HS-5 (cell line): ENCODE measurements at places on chromosomes 2 and 18.

DNA sequence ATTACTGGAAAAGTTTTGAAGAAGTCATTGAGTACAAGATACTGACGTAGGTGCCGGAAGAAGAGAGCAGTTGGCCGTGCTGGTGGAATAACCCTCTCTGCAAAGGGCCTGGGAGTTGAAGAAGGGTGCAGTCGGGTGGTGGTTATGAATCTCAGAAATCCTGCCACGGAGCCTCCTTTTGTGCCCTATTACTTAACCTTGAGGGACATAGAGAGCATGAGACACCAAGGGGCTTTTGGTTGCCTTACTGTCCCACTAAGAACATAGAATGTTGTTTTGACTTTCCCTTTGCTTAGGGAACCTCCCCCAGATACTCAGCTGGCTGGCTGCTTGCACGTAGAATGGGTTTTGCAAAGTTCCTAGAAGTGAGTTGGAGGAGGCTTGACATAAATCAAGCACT lies 1.3 kb upstream of the CD28 start:
- no peak for DNase-seq

DNA sequence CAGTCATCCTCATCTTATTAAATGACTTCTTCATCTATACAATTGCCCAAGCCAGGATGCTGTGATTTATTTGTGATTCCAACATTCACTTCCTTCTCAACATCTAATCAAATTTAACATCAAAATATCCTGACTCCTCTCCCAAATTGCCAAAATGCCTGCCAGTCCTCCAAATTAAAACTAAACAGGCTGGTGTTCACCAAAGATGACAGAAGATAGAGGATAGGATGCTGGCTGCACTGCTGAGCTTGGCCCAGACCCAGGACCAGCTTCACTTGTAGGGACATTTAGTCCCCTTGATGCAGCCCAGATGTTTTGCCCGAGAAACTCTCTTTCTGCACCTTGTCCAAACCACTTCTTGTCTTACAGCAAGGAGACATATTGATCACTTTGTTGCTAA lies 540.0 kb upstream of the CNTNAP5 start:
- no peak for DNase-seq

GRCh38 chr2:38381381-38382143 lies 4.5 kb upstream of the ATL2 start:
- DNase-seq: no peak

- no peak for DNase-seq
These were observed 95.5 kb downstream of the ARL4C start for GRCh38 chr2:234401426-234401825.

- DNase-seq: no peak
These were observed 11.7 kb upstream of the SERPINB5 start for GRCh38 chr18:63465059-63465458.

DNA sequence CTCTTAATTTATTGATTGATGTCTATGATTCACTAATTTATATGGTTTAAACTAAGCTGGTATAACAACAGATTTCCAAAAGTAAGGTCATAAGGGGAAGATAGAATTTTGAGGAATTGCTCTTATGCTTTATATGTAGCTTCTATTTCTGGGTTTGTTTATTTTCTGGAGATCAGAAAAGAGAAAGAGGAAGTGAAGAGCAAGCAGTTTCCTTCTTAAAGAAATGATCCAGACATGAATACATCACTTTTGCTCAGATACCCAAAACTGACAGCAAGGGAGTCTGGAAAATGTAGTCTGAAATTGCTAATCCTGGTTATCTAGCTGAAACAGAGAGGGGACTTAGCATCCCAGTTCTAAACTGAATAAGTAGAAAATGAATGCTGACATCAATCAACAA lies 912.5 kb upstream of the CRIM1 start:
- DNase-seq: no peak

DNA sequence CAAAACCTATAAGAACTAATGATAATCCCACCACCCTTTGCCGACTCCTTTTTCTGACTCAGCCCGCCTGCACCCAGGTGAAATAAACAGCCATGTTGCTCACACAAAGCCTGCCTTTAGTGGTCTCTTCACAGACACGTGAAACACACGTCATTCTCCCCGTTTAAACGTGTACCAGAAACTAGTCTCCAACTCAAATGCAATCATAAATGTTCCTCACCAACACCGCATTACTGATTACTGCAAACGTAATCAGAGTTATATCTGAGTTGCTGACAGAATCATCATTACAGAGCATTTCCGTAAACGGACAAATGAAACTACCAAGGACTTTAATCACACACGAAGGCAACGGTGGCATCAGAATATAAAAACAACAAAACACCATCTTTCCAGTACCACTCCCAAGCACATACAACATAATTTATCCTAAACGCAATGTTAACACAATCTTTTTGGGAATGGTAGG lies 1.9 kb downstream of the CLK1 start:
- peak; percentile 56 for DNase-seq

DNA sequence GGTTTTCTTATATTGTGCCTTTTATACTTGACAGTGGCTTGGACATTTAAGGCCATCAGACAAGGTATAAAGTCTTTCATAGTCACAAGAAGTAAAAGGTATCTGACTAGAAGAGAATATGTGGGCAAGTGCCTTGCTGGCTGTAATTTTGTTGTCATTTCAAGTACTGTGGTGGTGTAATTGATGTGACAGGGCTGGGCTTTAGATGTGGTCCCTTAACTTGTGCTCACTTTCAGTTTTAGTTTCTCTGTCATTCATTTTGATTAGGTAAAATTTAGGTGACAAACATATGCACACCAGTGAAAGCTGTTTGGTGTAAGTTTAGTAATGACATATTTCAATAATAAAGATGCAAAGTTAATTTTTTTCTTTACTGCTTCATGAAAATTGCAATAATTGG lies 31.2 kb upstream of the TBR1 start:
- no peak for DNase-seq

- DNase-seq: no peak
These were observed 18.9 kb downstream of the CTIF start for GRCh38 chr18:48557640-48558174.

DNA sequence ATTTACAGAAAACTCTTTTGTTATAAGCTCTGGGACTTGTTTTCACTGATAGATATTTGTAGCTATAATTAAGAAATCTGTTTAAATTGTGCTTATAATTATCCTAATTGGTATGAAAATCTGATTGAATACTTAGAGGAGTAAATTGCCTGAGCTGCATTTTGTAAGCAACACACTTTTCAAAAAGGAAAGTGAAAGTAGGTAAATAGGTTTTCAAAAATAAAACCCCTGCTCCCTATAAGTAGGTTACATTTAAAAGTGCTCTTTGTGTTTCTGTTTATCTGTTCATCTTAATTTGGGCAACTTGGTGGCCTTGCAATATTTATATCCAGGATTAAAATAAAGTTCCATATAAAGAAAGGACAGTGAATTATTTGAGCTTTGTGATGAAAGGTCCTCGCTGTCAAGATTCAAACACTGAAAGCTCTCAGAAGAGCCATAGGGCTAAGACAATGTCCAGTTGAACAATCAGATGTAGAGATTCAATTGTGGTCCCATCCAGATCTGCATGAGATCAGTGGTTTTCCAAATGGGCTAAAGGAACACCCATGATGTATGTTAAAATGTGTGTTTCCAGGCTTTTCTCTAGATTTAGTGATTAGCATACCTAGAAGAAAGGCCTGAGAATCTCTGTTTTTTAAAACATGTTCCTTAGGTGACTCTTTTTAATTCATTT lies 371.6 kb downstream of the RPRM start:
- no peak for DNase-seq

DNA sequence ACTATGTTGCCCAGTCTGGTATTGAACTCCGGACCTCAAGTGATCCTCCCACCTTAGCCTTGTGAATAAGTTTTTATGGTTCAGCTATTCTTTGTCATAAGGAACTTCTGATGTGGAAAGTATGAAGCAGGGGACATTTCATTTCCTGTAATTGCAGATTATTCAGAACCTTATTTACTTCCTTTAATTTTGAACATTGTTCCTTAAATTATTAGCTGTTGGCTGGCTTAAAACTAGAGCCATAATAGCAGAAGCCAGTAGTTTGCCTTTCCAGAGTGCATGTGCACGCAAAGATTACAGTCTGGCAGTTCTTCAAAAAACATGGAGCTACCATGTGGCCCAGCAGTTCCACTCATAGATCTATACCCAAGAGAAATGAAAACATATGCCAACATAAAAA lies 53.1 kb downstream of the PMS1 start:
- no peak for DNase-seq

DNA sequence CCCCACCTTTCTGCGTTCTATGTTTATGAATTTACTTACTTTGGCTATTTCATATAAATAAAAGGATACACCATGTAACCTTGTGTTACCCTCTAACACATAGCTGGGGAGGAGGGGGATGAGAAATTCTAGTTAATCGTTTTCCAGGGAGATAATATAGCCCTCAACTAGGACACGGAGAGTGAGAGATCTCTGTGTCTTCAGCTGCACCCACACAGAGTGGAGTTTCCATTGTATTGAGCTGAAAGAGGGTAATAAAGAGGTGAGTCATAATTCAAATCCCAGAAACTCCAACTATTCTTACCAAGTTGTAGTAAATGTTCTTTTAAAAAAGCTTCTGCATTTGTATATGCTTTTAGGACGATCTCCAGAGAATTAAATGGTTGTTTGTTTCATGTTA lies 110.1 kb upstream of the SULT1C3 start:
- no peak for DNase-seq

DNA sequence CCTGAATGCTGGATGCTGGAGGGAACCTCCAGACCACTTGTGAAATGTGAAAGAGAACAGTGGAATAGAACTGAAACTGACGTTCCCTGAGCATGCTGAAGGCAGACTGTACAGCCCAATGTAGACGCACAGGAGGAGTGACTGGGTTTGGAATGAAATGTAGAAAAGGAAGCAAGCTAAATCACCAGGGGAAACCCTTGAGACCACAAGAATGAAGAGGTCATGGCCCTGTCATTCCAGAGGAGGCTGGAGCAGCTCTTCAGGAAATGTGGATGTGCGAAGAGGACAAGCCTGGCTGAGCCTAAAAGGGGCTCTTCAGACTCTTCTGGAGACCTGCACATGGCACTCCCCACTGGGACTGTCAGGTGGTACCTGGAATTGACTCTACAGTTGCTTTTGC lies 118.5 kb upstream of the ALPP start:
- DNase-seq: peak; percentile 92

GRCh38 chr18:58180738-58181353 lies 136.8 kb downstream of the NEDD4L start:
- DNase-seq: no peak

DNA sequence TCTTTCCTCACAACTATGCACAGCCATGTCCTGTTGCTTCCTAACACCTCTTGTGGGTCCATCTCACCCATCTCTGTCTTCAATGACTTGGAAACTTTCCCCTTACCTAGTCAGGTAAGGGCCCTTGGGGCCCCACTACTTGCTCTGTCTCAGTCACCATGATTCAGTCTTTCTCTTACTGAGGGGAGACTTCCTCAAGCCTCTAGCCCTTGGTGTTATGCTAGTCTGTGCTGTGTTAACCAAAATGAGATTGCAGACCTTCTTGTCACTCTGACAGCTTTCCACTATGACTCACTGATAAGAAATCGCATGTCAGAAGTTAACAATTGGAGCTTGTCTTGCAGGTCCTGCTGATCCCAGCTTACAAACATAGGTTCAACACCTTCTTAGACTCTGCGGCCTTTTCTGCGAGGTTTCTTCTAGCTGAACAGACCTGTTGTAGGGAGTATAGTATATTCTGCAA lies 65.3 kb downstream of the WDR75 start:
- DNase-seq: no peak

- no peak for DNase-seq
These were observed 1.9 kb upstream of the SPAST start for GRCh38 chr2:32061430-32061829.

GRCh38 chr2:196170606-196171247 lies 651 bp downstream of the STK17B start:
- DNase-seq: peak; percentile 50

GRCh38 chr2:99852956-99853355 lies 289.4 kb downstream of the AFF3 start:
- DNase-seq: no peak

DNA sequence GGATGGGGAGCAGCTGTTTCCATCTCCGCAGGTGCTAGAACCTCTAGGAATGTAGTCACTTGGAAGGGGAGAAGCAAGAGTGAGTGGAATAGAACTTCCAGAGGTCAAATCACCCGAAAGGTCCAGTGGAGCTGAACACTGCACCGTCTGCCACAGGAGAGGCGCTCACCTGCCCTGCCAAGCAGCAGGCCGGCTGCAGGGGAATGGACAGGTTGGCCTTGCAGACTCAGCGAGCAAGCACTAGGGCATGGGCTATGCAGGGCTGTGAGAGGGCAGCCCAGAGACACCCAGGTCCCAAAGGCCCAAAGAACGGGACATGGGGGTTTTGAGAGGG lies 214.2 kb downstream of the TNS1 start:
- no peak for DNase-seq

GRCh38 chr2:7243276-7243675 lies 326.1 kb downstream of the RNF144A start:
- DNase-seq: no peak

- no peak for DNase-seq
These were observed 42.4 kb upstream of the TACR1 start for GRCh38 chr2:75241696-75242095.

GRCh38 chr18:58700209-58700608 lies 28.9 kb downstream of the MALT1 start:
- no peak for DNase-seq

DNA sequence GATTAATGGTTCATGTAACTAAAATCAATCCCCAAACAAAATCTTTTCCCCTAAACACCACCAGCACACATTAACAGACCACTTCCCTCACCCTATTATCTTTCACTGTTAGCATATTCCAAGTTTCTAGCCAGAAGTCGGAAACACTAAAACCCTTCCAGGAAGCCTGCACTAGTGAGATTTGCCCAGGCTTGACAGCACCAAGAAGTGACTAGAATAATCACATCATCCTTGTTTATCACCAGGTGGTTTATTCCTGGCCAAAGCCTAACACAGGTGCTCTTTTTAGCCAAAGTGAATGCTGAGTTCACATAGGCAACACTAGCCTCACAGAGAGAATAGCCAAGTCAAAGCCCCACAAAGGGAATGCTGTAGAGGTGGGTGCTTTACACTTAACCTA lies 221.2 kb upstream of the HNRNPA3 start:
- no peak for DNase-seq

DNA sequence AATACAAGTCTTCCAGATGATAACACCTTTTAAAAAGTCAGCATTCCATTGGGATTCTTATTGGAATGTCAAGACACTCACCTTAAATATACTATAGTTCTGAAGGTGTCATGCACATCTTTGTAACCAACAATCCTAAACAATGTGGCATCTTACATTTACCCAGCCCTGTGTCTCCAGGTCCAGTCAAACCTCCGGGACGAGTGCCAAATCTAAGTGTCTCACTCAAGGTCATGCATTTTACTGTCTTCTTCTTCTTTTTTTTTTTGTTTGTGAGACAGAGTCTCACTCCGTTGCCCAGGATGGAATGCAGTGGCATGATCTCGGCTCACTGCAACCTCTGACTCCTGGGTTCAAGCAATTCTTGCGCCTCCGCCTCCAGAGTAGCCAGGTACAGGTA lies 206.9 kb upstream of the FAM98A start:
- DNase-seq: no peak

GRCh38 chr2:47028846-47029560 lies 113.4 kb upstream of the MCFD2 start:
- DNase-seq: no peak

- no peak for DNase-seq
These were observed 126.1 kb downstream of the GALNT1 start for GRCh38 chr18:35707674-35708073.
